Activated CD4-positive, alpha-beta T cell treated with anti-CD3 and anti-CD28 coated beads for 4 hours (primary cell): ENCODE measurements at places on chromosomes 16 and 17.

- DNase-seq = no peak
Observed at GRCh38 chr16:31052114-31052513, 18.8 kb downstream of the STX4 start.

DNA sequence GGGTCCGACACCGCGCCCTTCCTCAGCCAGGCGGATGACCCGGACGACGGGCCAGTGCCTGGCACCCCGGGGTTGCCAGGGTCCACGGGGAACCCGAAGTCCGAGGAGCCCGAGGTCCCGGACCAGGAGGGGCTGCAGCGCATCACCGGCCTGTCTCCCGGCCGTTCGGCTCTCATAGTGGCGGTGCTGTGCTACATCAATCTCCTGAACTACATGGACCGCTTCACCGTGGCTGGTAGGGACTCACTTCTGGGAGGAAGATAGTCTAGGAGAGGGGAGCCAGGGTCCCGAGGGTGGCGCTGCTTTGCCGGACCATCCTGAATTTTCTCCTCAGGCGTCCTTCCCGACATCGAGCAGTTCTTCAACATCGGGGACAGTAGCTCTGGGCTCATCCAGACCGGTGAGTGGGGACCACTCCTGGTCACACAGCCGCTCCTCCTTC, 601 bp downstream of the SPNS1 start:
- no peak for DNase-seq

DNA sequence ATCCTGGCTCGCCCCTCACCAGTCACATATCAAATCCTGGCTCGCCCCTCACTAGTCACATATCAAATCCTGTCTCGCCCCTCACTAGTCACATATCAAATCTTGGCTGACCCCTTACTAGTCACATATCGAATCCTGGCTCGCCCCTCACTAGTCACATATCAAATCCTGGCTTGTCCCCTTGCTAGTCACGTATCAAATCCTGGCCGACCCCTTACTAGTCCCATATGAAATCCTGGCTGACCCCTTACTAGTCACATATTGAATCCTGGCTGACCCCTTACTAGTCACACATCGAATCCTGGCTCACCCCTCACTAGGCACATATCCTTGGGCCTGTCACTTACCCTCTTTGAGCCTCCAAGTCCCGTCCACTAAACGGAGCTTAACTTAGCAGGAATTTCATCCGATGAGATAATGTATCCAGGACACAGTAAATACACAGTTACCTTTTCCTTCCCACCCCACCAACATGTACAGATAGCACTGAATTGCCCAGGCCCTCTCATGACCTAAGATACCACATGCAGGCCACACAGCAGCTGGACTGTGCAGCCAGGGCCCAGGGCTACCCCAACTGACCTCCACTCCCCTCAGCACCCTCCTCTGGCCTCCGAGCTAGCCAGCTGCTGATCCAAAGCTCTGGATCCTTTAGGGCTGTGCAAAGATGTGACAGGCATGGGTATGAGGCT, 157.8 kb upstream of the RPH3AL start:
- no peak for DNase-seq

DNA sequence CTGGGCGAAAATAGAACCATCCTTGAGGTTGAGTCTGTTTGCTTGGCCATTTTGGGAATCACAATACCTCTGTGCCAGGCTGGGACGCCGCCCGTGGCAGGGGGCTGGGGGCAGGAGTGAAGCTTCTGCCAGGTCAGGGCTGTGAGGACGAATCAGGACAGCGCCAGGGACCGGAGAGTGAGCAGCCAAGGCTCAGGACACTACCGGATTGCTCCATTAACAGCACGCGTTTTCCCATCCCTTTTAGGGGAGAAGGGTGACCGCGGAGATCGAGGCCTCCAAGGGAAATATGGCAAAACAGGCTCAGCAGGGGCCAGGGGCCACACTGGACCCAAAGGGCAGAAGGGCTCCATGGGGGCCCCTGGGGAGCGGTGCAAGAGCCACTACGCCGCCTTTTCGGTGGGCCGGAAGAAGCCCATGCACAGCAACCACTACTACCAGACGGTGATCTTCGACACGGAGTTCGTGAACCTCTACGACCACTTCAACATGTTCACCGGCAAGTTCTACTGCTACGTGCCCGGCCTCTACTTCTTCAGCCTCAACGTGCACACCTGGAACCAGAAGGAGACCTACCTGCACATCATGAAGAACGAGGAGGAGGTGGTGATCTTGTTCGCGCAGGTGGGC, 23.4 kb downstream of the C1QTNF1 start:
- DNase-seq = no peak

DNA sequence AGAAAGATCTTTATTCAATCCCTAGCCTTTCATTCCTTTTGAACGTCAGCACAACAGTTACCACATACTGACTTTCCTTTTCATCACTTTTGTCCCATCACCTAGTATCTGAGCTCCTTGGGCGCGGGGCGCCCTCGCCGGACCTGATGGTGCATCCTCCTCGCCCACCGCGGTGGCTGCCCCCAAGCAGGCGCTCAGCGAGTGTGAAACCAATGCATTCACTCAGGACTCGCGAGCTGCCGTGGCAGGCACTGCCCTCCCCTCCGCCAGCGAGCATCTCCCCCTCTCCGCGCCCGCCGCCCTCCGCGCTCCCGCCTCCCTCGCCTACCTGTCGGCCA, 756 bp downstream of the KLHL11 start:
- DNase-seq = no peak

DNA sequence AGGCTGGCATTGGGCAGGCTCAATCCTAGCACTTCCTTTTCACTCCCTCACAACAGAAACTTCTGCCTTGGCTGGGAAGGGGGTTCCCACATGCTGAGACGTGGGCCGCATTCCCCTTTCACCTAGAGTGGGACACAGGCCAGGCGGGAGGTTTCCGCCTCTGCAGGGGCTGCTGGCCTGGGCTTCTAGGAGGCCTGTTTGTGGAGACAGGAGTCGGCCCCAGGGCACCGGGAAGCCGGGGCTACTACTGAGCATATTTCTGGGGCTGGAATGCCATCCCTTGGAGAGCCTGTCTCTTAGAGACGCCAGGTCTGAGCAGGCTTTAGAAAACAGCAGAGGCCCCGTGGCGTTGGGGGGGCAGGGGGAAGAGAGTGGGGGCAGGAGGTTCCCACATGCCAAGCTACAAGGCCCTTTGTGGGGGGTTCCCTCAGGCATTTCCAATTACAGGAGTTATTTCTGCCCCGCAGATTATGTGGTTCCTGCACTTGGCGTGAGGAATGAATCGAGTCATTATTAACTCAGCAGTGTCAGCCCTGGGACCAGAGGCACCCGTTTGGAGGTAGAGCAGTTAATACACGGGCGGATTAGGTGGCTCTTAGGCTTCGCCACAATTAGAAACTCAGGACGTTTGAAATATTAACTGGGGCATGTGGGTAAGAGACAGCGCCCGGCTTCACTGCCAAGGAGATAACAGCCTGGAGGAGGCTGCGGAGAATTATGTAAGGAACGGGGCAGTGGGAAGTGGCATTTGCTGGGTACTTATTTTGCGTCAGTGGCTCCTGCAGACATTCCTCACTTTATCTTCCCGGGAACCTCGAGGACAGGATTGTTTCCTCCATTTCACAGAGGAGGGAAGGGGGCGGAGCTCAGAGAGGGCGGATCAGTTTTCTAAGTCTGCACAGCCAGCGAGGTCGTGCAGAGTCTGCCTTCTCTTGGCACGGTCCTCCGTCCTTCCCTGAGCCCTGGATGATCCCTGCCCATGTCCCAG, 162.5 kb downstream of the MAF start:
- no peak for DNase-seq

- peak; percentile 27 for DNase-seq
Observed at GRCh38 chr17:18261146-18261515, 669 bp downstream of the MIEF2 start.

DNA sequence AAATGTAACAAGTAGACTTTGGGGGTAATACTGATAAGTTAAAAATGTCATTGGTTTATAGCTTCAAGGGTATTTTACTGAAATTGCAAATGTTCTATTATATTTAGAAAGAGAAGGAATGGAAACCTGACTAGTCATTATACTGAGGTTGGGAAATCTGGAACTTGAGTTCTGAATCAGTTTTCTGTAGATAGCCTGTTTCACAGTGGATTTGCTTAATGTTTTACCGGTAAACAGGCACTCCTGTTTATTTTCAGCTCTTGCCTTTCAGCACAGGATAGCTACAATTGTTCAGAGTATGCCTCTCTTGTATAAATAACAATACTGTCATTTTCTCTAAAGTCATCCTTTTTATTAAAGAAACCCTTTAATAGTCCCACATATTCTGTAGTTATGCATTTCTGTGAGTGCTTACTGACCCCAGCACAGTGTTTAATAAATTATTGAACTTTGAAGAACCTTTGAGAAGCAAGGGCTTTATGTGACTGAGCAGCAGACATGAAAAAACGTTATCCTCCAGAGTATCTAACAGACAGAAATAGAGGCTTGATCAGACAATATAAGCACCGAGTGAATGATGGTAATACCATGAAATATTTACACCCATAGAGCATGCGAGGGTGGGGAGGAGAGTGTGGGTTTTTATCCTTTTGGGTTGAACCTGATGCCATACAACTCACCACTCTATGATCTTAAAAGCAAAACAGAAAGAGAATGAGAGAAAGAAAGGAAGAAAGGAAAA, 58.2 kb downstream of the FTO start:
- DNase-seq = no peak

- DNase-seq = no peak
Observed at GRCh38 chr16:58049232-58050185, 24.0 kb downstream of the MMP15 start.

DNA sequence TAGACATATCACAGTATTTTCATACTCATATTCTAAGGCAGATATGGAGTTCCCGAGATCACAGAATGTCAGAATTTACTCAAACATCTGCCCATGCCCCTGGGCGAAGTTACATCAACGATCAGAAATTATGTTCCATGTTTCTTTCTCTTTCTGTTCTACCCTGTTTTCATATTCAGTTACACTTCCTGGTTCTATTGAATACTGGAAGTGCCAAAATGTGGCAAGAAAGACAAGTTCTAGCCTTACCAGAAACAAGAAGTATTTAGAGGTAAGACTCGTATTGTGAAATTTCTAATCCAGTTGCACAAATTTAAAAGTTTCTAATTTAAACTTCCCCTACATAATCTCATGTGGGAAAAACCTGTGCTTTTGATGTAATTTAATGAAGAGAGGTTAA, 36.1 kb downstream of the KCNJ2 start:
- no peak for DNase-seq

- peak; percentile 67 for DNase-seq
Observed at GRCh38 chr17:29931231-29931932, 1.4 kb upstream of the SSH2 start.

DNA sequence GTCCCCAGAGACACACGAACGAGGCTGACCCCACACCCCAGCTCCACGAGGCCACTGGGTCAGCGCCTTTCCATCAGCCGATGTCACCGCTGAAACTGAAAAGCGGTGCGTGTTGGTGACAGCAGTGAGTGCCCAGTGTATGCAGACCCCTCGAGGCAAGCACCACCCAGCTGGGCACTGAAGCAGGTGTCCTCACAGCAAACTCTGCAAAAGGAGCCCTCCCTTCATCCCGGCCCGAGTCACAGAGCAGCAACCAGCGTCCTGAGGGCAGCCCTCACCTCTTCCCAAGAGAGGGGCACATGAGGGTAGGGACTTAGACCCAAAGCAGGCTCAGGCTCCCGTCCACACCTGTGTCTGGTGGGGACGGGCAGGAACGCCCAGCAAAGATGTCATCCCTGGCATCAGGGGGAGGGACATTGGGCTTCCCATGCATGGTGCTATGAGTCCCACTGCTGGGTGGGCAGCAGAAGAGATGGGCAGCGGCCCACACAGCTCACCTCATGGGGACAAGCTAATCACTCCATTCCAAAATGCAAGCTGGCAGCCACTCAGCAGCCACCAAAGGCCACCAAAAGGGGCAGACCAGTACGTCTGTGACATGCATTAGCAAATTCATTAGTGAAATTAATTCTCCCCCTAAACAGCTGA, 49.2 kb downstream of the RBFOX3 start:
- DNase-seq = no peak

DNA sequence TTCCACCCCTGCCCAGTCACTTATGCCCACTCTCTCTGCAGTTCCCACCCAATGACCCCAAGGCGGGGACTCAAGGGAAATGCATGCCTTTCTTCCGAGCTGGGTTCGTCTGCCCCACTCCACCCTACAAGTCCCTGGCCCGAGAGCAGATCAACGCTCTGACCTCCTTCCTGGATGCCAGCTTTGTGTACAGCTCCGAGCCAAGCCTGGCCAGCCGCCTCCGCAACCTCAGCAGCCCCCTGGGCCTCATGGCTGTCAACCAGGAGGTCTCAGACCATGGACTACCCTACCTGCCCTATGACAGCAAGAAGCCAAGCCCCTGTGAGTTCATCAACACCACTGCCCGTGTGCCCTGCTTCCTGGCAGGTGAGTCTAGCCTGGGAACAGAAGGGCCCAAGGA, 13.8 kb downstream of the LPO start:
- no peak for DNase-seq

GRCh38 chr17:14320734-14321475, 20.0 kb downstream of the HS3ST3B1 start:
- no peak for DNase-seq

DNA sequence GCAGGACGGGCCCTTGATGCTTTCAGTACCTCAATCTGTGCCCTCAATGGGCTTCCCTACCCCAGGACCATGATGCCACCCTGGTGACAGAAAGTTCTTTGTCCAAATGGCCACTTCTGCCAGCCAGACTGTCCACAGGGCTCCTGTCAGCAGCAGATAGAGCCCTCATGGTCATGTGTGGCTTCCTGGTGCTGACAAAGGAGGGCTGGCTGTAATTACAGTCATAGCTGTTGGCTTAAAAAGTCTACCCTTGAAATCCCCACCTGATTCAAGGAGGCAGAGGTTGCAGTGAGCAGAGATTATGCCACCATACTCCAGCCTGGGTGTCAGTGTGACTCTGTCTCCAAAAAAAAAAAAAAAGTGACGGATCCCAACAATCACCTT, 3.3 kb downstream of the TRPV2 start:
- DNase-seq = no peak

DNA sequence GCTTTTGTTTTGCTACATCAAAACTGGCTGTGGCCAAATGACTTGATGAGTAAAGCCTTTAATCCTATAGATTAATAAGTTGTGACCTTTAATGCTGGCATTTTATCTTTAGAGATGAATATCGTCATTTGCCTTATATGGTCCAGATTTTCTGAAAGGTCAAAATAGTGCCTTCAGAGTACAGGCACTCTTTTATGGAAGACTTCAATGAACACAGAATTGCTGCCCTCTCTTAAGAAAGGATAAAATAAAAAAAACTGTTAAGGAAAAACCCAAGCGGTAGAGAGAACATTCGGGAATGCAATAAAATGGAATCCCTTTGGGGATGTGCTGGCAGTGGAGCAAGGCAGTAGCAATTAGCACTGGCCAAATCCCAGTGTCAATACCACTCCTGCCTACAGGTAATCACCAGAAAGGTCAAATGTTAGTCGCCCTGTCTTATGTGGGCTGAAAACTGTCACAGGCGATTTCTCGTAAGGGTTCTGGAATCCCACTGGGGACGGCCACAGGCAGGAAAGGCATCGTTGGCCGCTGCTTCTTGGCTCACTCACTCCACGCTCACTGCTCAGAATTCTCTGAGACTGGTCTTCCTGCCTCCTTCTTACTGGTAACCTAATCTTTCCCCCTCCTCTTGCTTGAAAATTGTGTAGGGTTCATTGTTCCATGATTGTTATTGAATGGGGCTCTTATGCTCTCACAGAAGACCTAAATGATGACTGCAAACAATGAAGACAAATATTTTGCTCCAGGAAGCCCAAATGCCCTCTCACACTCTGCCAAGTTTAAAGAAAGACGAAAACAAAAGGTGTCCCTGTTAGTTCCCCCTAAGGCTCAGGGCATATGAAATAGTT, 45.4 kb upstream of the HSBP1 start:
- DNase-seq = no peak
